ENCODE measurements at places on chromosomes 7 and 10. TPM values are rescaled to one million over a fixed set of nuclear protein-coding genes. Genes with fewer than 3 reads are reported as not detected.

DNA sequence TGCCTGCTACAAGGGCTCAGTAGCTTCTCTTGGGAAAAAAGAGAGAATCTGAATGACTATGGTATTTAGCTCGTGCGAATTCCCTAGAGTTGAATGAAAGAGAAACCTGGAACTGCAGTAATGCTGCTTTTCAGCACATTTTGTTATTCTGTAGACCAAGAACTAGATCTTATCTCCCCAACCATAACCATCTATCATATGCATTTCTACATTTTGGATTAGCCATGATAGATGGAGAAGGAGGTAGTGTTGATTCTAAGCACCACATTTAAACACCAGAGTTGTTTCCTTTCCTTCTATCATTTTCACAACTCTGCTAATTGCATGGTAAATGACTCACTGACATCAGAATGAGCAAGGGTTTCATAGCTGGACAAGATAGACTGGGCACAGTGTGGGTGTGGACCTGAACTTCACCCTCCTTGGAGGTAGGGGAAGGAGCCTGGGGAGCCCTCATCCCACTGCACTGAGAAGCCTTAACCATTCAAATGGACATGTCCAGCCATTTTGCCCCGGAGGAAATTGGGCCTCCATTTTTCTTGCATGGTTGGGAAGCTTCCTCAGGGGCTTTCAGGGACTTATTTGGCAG, 55.3 kb upstream of the BMPER start:
- no peak for DNase-seq

GRCh38 chr7:158651968-158652565, 52.5 kb downstream of the NCAPG2 start:
- DNase-seq: no peak

DNA sequence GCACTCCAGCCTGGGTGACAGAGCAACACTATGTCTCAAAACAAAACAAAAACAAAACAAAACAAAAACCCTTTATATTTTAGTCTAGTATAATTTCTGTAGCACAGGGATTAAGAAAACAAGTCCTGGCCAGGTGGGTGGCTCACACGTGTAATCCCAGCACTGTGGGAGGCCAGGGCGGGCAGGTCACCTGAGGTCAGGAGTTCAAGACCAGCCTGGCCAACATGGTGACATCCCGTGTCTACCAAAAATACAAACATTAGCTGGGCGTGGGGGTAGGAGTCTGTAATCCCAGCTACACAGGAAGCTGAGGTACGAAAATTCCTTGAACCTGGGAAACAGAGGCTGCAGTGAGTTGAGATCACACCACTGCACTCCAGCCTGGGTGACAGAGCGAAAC, 23.2 kb upstream of the ASL start:
- no peak for DNase-seq

- DNase-seq: no peak
These were observed 73.2 kb upstream of the ZNF746 start for GRCh38 chr7:149570784-149571183.

DNA sequence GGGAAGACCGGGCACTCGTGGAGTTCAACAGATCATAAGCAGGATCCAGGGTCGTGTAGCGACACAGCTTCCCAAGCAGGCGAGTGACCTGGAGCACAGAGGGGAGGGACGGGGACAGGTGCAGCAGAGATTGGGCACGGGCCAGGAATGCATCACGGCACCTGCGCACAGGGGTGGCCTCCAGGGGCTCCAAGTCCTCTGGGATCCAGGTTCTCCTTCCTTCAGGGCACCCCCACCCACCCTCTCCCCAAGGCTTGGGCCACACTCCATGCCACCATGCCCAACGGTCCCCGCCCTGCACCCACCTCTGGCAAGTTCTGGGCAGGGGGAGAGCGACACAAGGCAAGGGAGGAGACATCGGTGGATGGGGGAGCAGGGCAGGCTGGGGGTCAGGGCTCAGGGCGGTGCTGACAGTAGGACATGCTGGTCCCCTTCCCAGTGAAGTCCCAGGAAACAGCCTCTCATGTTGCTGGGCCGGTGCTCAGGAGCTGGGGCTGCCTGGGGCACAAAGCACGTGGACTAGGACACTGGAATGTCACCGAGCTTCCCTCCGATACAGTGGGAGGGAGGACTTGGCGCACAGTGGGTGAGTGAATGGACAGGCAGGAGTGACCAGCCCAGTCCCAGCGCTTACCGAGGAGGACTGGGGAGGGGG, 597.3 kb downstream of the PTPRN2 start:
- DNase-seq: no peak

DNA sequence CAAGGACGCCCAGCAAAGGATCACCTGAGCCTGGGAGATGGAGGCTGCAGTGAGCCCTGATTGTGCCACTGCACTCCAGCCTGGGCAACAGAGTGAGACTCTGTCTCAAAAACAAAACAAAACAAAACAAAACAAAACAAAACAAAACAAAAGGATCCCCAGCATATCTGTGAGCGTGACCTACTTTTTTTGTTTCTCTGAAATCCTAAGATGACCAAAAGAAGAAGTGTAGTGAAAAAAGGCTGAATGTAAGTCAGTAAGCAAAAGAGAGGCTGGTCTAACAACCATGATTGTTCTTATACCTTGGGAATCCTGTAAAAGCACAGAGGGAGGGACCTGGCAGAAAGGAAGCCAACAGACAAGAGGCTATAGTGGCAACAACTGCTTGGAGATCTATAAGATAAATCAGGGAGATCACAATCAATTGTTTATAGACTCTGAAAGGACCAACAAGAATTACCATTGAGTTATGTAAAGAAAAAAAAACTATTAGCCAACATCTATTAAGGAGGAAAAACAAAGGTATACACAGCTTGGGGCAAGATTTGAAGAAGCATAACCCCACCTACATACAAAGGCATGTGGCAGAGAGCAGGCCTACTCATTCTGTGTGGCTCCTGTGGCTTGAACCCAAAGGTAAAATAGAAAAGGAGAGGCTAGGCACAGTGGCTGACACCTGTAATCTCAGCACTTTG, 255.2 kb upstream of the KLF14 start:
- DNase-seq: no peak

Gene UBN2
- total RNA-seq: 15.0 TPM

GRCh38 chr10:131651674-131652437, 249.0 kb upstream of the PPP2R2D start:
- DNase-seq: no peak

DNA sequence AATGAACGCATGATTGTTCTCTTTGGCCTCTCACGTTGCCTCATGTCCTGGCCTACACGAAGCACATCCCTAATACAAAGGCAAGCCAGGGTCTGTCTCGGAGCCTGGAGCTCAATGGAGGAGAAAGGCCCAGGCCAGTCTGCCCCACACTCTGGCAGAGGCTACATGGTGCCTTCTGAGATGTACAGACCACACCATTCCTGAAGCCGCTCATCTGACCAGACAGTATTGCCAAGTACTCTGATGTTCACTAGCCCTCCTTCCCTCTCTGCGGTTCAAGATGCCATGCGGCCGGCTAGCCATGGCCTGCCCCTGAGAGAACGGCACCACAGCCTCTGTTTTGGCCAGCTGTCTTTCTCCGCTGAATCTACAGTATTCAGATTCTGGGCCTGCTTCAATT, 5.9 kb downstream of the BNIP3 start:
- DNase-seq: no peak

GRCh38 chr7:114422507-114423501, 8.2 kb downstream of the FOXP2 start:
- no peak for DNase-seq

GRCh38 chr7:24221500-24221899, 62.5 kb upstream of the NPY start:
- no peak for DNase-seq

- no peak for DNase-seq
These were observed 262.2 kb upstream of the NFE2L3 start for GRCh38 chr7:25889765-25890164.

Gene CLCN1
- total RNA-seq: not detected

GRCh38 chr10:11568578-11568977, 42.9 kb downstream of the USP6NL start:
- DNase-seq: no peak

GRCh38 chr7:20170633-20171032, 46.6 kb downstream of the MACC1 start:
- DNase-seq: no peak

Gene LDB3
- 0.14 TPM for total RNA-seq

DNA sequence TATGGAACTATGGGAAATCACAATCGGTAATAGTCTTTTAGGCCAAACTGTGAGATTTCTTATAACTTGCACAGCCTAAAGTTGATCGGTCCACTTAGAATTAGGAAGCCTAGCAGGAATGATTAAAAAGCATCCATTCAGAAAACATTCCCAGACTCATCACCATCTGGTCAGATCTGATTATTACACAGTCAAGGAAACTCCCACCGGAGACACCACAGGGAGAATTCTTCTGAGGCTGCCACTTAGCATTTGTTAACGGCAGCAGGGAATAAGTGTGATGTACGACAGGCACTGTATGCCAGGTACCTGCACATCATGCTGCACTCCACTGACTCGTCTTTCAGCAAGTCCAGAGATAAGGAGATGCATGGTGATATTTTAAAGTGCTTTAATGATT, 227.6 kb upstream of the STEAP1 start:
- no peak for DNase-seq

Gene PLCE1
- total RNA-seq: 0.12 TPM

Gene FKBP6
- total RNA-seq: not detected

Gene RBP3
- total RNA-seq: not detected

DNA sequence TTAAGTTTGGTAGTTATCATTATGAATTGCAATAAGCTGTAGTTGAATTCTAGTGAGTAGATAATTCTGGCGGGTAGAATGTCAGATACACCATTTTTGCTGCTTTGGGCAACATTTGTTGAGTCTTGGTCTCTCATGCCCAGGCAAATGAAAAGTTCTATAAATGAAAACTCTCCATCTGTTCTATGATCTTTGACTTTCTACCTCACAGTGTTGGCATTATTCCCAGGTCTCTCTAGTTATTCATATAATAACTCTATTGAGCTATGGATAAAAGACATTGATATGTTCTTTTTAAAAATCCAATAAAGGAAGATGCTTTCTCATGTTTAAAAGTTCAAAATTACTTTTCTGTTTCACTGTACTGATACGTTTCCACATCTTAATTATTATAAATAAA, 415.3 kb upstream of the SEMA3D start:
- no peak for DNase-seq

DNA sequence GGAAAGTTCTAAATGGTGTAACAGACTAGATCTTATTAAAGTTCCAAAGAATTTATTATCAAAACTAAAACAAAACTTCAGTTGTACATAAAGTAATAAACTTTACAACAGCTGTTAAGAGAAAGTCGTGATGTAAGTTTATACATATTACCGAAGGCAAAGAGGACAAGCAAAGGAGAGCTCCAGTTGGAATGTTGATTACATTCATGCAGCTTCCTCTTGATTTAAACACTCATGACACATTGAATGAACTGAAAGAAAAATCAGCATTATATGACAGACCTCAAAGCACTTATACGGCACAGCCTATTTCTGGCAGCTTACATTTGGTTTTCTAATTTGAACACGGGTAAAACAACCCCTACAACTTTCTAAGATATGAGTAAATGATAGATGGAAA, 13.6 kb downstream of the SRI start:
- no peak for DNase-seq
